Natural killer cell treated with Interleukin-12 subunit alpha and Interleukin-12 subunit beta and Interleukin-15 and Interleukin-18, amount 100 ng/mL, for 72 hours (primary cell): ENCODE measurements at places on chromosomes 1 and 21. TPM values are rescaled to one million over a fixed set of nuclear protein-coding genes. Genes with fewer than 3 reads are reported as not detected.

NHLH1 gene
- total RNA-seq = 2.0 TPM

NPHS2 gene
- total RNA-seq = not detected

DNA sequence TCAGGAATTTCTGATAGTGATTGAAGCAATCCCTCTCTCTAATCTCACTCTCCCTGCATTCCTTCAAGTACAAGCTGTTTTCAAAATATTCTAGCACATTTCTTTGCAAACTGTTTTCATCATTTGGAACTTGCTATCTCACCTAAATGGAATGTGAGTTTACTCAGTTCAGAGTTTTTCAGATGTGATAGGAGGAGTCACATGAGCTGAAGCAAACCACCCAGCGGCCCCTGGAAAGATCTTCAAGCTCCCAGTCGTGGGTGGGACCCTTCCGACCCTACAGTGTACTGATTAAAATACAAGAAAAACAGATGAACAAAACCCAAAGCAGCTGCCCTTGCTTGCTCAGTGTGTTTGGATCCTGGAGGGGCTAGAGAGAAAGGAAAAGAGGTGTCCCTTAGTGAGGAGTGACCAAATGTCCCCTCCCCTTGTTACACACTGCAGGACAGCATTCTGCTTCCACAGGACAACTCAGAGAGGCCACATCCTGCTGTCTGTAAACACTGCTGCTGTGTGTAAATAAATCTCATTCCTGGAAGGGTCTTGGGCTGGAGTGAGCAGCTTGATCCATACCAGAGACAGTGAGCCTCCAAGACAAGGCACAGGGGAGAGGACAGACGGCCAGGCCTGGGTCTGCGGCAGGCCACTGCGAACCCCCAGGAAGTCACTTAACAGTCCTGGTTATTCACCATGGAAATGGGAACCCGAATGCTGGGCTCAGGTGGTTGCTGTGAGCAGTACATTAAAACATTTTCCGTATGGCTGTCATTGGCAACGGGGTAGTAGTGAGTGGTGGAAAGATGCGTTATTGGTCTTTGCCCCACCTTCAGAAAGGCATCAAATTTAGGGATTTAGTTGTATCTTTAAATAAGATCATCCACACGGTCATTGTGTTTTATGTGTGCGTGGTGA is 229.2 kb downstream of the RHOU start:
- DNase-seq = no peak

COL11A1 gene
- total RNA-seq = not detected

DNA sequence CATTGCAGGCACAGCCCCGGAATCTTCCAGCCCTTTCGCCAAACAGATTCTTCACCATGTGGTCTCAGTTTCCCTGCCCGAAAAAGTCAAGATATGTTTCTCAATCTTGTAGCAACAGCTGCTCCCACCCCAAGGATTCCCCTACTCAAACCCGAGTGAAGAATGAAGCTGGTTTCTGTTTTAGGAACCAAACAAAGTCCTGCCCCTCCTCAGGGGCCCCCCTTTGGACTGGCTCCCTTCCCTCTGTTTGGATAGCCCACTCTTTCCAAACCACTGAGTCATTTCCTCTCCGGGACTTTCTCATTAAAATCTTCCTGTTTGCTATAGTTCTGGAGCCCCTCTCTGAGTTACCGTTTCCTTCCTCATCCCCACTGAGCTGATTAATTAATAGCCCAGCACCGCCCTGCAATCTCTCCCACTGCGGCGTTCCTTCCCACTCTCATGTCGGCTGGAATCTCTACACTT is 100.9 kb downstream of the TSEN15 start:
- no peak for DNase-seq

GRCh38 chr1:9751971-9752370 is 71.8 kb downstream of the CLSTN1 start:
- DNase-seq = no peak

GRCh38 chr1:206666031-206666561 is 18.6 kb upstream of the MAPKAPK2 start:
- DNase-seq = no peak

GRCh38 chr1:119778886-119779560 is 10.3 kb upstream of the HMGCS2 start:
- DNase-seq = no peak

DNA sequence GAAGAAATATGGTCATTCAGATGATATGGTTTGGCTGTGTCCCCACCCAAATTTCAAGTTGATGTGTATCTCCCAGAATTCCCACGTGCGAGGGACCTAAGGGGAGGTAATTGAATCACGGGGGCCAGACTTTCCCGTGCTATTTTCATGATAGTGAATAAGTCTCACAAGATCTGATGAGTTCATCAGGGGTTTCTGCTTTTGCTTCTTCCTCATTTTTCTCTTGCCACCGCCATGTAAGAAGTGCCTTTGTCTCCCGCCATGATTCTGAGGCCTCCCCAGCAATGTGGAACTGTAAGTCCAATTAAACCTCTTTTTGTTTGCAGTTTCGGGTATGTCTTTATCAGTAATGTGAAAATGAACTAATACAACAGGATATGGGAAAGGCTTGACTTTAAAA is 1.4 kb upstream of the DPM3 start:
- no peak for DNase-seq

- DNase-seq = no peak
Measured at GRCh38 chr1:162139211-162139610, 69.7 kb downstream of the NOS1AP start.

- DNase-seq = peak; percentile 26
Measured at GRCh38 chr1:54597455-54598030, 25.8 kb downstream of the FAM151A start.

- DNase-seq = no peak
Measured at GRCh38 chr1:15156807-15157380, 3.3 kb downstream of the TMEM51 start.

DNA sequence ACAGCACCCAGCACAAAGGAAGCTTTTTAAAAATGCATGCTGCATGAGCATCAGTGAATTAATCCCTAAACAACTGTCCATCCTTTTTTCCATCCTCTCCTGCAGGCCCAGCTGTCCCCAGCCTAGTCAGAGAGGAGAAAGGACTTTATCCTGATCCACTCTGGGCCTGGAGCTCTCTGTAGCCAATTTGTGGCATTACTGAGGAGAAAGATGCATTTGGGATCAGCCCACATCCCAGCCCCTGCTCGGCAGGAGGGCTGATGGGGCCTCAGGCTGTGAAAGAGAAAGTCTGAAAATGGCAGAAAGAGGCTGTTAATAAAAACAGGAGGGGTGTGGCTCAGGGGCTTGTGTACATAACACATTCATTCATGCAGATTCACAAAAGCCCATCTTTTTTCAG is 37.5 kb upstream of the ATP2B4 start:
- DNase-seq = no peak

GBP7 gene
- total RNA-seq = not detected

DOP1B gene
- 16.3 TPM for total RNA-seq

- DNase-seq = no peak
Measured at GRCh38 chr1:46158312-46159281, 16.3 kb upstream of the TSPAN1 start.

DNA sequence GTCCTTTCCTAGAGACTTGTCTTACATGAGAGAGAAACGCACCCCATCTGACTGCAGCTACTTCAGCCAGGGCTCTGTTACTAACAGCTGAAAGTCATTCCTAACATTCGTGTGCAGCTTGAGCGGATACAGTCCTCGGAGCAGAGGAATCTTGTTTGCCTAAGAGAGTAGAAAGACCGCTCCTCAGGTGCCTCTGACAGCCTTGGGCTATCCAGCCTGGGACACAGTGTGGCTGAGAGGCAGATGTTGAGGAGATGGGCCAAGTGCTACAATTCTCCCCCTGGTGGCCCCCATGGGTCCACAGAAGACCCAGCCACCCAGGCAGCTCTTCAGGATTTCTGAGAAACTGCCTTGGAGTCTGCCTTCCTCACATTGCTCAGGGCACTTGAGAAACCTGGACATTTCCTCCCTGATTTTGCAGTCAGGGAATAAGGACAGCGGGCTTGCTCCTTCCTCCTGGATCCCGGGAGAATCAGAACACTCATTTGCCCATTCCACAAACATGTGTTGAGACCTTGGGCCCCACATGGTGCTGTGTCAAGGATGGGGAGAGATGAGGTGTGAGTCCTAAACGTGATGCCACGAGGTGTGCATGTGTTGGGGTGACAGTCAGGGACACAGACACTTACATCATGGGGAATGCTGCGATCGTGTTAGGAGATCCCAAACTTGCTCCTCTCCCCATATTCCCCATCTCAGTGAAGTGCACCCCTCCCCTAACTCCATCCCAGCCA is 13.1 kb downstream of the TRIM62 start:
- no peak for DNase-seq

MEAF6 gene
- total RNA-seq = 53.2 TPM

- DNase-seq = no peak
Measured at GRCh38 chr1:78980511-78980910, 26.0 kb downstream of the ADGRL4 start.

GRCh38 chr1:234065794-234066447 is 161.4 kb downstream of the SLC35F3 start:
- peak; percentile 68 for DNase-seq

HCN3 gene
- 4.7 TPM for total RNA-seq

DNA sequence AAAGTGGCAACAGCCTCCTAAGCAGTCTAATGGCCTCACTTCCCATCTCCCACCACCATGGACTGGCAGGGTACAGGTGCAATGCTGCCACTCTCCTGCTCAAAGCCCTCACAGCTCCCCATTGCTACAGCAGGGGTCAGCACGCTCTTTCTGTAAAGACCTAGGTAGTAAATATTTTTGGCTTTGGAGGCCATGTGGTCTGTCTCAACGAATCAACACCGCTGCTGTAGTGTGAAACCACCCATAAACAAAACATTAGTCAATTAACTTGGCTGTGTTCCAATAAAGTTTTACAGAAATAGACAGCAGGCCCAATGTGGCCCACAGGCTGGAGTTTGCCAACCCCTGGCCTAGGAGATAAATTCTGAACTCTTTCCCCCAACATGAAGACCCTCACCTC is 44.6 kb upstream of the TMEM125 start:
- no peak for DNase-seq

DNA sequence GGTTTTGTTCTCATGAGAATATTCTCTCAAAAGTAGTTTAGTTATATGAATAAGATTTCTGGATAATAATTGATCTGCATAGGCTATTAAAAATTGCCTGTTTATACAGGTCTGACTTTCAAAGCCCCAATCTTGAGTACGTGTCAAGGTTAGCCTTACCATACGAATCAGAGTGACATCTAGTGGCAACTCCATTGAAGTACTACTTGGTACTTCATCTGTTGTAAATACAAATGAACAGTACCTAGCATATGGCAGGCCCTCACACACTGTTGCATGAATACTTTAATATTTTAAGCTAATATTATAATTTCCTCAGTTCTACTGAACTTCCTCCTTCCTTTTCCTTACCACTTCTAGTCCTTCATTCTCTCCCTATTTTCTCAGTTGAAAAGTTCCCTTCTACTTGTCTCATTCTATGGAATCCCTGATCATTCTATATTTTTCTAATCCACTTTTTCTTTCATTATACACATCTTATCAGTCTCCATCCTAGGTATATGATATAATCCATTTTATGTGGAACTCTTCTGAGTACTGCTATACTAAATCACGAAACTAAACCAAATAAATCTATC is 101.2 kb downstream of the AKT3 start:
- peak; percentile 60 for DNase-seq

DNA sequence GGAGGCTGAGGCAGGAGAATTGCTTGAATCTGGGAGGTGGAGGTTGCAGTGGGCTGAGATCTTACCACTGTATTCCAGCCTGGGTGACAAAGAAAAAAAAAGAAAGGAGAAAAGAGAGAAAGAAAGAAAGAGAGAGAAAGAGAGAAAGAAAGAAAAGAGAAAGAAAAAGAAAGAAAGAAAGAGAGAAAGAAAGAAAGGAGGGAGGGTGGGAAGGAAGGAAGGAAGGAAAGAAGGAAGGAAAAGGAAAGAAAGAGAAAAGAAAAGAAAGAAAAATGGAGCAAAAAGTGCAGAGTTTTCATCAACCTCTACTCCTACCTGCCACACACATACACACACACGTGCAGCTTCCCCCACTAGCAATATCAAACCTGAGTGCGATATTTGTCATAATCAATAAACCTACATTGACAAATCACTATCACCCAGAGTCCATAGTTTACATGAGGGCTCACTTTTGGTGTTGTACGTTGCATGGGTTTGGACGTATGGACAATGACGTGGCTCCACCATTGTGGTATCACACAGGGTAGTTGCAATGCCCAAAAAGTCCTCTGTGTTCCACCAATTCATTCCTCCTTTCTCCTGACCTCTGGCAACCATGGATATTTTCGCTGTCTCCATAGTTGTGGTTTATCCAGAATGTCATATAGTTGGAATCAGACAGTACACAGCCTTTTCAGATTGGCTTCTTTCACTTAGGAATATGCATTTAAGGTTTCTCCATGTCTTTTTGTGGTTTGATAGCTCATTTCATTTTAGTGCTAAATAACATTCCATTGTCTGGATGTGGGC is 36.5 kb downstream of the EVA1C start:
- no peak for DNase-seq

GRCh38 chr1:37556712-37557196 is at the start of gene DNALI1:
Gene DNALI1, plus strand, starts transcription at chr1:37556940. Its CDS starts 55 bp downstream, at chr1:37556995.
- no peak for DNase-seq

DNA sequence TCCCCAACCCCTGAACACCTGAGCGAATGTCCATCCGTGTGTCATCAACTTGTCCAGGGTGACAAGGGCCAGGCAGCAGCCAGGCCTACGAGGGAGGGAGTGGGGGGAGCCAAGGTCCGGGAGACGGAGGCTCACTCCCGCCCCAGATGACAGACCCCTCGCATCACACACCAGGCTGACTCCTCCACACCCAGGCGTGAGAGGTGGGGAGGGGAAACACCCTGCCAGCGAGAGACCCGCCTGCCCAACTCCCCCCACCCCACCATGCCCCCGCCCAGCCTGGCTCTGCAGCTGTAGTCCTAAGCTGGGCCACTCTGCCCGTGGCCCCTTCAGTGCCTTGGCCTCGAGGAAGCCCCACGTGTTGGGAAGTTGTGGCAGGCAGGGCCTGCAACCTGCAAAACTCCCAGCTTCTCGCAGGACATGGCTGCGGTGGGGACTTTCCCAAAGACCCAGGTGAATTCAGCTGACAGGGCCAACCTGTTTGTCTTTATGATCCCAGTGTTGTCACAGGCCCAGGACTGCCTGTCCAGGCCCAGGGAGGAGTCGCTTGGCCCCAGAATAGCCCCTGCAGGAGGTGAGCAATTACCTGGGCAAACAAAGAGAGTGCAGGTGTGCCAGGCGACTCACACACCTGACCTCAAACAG is 62.9 kb downstream of the RIPK4 start:
- DNase-seq = no peak

GRCh38 chr21:35578347-35578782 is 482.0 kb downstream of the SETD4 start:
- DNase-seq = no peak

SYT14 gene
- total RNA-seq = not detected

GRCh38 chr1:66533804-66534740 is at the start of gene SGIP1:
Gene SGIP1, plus strand, starts transcription at chr1:66534153. Its CDS starts 206 bp downstream, at chr1:66534359.
- no peak for DNase-seq

DNA sequence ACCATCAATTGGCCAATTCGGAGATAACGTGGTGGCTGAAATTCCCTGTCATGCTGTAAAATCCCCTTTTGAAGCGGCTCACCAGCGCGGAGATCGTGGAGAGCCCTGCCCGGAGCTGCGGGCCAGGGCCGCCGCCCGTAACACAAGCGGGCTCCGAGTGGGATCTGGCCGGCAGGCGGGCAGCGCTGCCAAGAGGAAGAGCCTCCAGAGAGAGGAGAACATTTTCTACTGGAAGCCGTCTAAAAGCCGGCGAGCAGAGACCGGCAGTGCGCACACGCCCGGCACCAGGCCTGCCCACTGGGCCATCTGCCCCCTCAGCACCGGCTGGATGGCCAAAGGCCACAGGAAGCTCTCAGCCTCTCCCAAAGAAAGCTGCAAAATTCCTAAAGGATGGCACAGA is 15.5 kb downstream of the SSBP3 start:
- no peak for DNase-seq

GRCh38 chr1:36872126-36872754 is 162.1 kb downstream of the GRIK3 start:
- peak; percentile 16 for DNase-seq

THEM4 gene
- total RNA-seq = 19.6 TPM

OR2L5 gene
- not detected for total RNA-seq

FCRL1 gene
- not detected for total RNA-seq
